GM23248 (cell line): ENCODE measurements at places on chromosomes 16 and 17.
A peak's percentile ranks its signal among the peaks of the same experiment; 100 is the strongest.

GRCh38 chr16:50797456-50797855 lies 55.6 kb downstream of the CYLD start:
- DNase-seq = peak; percentile 15

DNA sequence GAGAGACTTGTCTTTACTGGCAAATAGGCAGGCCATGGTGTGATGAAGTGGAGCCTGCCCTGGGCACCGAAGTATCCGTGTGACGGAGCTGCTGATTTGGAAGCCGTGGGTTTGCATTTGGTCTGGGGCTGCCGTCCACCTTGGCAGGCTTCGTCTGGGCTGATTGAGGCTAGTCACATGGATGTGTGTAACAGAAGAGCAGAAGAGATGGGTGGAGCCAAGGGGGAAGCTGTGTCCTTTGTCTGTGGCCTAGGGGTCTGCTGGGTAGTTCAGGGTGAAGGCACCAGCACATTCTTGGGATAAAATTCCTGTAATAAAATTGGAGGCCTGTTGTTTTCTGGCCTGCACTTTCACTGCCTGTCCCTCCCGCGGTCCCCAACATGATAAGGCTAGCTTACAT lies 106.1 kb downstream of the AATF start:
- DNase-seq = no peak

- peak; percentile 67 for DNase-seq
Observed at GRCh38 chr17:21283482-21284318, 811 bp upstream of the MAP2K3 start.

DNA sequence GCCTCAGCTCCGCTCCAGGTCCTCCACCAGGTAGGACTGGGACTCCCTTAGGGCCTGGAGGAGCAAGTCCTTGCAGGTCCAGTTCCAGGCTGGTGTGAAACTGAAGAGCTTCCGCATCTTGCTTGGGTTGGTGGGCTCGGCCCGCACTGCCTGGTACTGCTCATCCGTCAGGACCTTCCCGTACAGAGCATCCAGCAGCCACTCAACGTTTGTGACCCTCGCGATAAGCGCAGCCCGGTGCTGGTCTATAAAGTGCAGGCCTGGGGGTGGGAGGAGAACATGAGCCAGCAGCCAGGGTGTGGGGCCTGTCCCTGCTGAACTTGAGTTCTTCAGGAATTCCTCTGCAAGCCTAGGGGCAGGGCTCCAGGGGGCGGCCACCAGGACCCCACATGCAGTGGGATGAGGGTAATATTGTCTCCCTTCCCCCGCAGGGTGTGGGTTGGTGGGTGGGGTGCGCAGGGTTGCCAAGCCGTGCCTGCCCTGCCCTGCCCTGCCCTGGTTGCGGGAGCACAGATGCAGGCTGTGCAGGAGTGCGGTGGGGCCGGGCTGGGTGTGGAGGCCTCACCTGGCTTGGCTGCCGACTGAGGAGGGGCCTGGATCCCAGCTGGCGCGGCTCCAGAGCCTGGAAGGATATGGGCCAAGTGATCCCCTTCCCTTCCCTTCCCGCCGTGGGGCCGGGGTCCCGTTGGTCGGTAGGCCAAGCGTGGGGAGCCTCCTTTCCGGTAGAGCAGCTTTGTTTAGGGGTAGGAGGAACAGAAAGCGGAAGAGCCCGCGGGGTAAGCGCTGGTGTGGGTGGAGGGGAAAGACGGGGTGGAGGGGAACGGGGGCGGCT lies 762 bp downstream of the PYCARD start:
- DNase-seq = peak; percentile 45

DNA sequence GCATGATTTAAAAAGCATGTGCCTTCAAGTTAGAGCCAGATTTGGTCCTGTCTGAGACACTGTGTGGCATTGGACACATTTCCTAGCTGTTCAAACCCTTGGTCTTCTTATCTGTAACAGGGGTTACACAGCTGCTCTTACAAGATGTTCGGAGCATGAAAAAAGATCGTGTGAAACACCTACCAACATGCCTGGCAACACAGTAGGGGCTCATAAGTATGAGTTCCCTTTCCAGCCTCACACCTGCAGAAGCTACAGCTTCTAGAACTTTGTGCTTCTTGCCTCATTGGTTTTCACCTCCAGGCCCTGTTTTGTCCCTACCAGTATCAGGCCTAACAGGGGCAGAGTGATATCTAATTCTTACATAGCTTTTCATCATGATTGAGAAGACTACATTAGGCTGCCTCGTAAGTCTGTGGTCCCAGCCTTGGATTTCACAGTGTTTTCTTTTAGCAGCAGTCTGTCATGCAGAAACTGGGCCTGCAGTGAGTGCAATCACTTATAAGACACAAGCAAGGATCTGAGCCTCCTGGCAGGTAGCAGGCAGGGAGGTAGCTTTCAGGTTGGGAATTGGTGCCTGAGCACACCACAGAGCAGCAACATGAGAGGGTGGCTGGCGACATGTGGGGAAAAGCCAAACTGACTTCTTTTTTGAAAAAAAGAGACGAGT lies 78.8 kb downstream of the CCDC182 start:
- no peak for DNase-seq

DNA sequence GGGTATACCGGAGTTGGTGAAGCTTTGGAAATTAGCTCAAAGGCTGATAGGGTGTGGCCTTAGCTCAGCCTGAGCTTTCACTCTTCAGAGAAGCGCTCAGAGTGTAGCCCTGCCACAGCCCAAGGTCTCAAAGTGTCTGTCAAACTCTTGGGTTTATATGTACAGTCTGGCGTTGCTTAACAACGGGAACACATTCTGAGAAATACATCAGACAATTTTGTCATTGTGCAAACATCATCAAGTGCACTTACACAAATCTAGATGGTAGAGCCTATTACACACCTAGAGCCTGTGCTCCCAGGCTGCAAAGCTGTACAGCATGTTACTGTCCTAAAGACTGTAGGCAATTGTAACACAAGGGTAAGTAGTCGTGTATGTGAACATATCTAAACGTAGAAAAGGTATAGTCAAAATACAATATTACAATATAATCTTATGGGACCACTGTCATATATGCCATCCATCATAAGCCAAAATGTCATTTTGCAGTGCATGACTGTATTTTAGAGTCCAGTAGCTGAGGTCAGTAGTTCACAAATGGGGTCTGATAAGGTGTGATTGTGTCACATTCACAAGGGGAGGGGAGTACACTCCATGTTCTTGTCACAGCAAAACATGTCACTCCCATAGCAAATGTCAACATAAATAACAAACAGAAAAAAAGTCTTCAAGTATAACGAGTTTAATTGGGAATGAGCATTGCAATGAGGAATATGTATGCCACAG lies 20.6 kb downstream of the CHAD start:
- DNase-seq = no peak

DNA sequence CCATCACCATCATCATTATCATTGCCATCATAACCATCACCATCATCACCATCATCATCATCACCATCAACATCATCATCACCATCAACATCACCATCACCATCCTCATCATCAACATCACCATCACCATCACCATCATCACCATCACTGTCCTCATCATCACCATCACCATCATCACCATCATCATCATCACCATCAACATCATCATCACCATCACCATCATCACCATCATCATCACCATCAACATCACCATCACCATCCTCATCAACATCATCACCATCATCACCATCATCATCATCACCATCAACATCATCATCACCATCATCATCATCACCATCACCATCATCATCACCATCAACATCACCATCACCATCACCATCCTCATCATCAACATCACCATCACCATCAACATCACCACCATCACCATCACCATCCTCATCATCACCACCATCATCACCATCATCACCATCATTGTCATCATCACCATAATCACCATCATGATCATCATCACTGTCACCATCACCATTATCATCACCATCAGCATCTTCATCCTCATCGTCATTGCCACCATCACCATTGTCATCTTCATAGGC lies 23.9 kb downstream of the COX4I1 start:
- DNase-seq = no peak

DNA sequence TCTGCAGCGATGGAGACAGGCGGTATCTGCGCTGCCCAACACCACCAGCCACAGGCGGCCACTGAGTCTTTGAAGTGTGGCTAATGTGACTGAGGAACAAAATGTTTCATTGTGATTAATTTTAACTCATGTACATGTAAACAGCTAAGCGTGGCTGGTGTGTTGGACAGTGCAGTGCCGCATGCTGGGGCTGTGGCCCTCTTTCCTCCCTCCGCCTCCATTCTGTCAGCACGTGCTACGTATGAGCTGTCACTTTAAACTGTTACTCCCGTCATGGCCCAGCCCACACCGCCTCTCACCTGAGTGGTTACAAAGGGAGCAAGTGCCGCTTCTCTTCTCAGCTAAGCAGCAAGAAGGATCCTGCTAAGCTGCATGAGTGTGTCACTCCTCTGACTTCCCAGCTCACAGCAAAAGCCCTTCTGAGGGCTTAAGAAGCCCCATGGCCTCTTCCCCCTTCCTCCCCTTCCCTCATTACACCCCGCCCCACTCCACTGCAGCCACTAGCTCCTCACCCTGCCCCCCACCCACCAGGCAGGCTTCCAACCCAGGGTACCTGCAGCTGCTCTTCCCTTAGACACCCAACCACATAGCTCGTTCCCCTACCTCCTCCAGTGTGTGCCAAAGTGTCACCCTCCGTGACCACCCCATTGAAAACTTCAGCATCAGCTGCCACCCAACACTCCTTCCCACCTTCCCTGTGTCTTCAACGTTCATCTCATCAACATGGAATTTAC lies 15.0 kb downstream of the HASPIN start:
- DNase-seq = peak; percentile 31

GRCh38 chr17:1375615-1376014 lies 24.4 kb downstream of the YWHAE start:
- DNase-seq = no peak

- DNase-seq = no peak
Observed at GRCh38 chr17:82250868-82251500, 22.1 kb downstream of the SLC16A3 start.

DNA sequence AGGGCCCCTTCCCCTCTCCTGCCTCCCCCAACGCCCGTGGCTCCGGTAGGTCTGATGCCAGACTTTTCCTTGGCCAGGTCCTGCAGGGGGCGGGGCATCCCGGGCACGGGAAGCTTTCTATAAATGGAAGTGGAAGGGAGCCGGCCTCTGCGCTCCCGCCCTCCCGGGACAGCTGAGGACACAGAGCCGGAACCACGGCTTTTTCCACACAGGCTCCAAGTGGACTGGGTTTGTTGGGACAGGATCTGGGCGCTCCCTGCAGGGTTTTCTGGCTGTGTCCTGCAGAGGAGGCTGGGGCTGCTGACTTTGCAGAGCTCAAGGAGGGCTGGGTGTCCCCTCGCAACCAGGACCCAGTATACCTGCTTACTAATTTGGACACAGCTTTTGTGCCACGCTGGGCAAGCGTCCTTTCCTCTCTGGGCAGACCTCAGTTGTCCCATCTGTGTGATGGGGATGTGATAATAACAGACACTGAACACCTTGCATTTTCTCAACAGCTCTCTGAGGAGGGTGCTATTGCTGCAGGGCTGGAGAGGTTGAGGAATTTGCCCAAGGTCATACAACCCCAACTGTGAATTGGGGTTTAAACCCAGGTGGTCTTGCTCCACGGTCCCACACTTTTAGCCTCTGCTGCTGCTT lies 1.8 kb downstream of the TNS4 start:
- peak; percentile 87 for DNase-seq
